NCI-H1105 treated with DMSO at 0.1 percent for 48 hours (cell line): ENCODE measurements at places on chromosomes 3 and 15.
A peak's percentile ranks its signal among the peaks of the same experiment; 100 is the strongest.

- peak; percentile 80 for DNase-seq
Observed at GRCh38 chr3:168030577-168030976, 65.1 kb downstream of the GOLIM4 start.

- DNase-seq = no peak
Observed at GRCh38 chr15:98790270-98790669, 141.9 kb downstream of the IGF1R start.

- no peak for DNase-seq
Observed at GRCh38 chr3:50089609-50089945, 858 bp downstream of the RBM5 start.

GRCh38 chr3:134904776-134905646 is 110.0 kb downstream of the EPHB1 start:
- no peak for DNase-seq

DNA sequence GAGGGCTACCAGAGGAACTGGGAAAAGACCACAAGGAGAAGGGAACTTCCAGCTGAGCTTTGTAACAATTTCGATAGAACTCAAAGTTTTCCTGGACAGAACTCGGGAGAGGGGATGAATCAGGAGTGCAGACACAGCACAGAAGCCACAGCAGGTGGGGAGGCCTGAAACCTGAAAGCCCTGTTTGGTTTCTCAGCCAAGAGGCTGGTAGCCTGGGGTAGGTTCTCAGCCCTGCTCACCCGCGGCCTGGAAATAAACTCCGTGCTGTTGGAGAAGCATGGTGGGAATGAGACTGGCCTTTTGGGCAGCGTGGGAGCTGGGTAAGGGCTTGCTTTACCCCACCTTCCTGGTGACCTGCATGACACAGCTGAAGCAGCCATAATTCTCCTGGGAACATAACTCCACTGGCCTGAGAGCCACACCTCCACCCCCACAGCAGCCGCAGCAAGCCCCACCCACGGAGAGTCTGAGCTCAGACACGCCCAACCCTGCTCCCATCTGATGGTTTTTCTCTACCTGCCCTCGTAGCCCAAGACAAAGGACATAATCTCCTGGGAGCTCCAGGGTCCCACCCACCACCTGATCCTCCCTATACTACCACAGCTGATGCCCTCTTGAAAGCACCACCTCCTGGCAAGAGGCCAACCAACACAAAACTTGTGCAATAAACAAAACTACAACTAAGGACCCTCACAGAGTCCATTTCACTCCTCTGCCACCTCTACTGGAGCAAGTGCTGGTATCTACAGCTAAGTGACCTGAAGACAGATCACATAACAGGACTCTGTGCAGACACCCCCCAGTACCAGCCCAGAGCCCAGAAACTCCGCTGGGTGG is 52.5 kb upstream of the CHRM5 start:
- DNase-seq = peak; percentile 1

- DNase-seq = no peak
Observed at GRCh38 chr3:25870452-25870851, 80.6 kb downstream of the OXSM start.

DNA sequence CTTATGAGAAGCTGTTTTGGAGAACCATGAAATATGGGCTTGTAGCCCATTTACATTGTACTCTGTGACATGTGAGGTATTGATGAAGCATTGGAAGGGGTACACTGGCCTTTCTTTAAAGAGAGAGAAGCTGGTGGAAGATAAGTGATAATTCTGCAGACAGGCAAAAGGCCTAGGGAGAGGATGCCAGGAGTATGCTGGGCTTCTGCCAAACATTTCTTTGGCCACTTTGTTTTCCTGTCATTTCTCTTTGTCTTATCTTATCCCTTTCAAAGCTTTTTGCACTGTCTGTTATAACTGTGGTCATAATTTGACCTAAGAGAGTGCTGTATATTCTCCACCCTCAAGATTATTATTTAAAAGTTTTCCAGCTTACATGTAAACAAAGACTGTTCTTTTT is 109.6 kb upstream of the SEMA6D start:
- DNase-seq = no peak

DNA sequence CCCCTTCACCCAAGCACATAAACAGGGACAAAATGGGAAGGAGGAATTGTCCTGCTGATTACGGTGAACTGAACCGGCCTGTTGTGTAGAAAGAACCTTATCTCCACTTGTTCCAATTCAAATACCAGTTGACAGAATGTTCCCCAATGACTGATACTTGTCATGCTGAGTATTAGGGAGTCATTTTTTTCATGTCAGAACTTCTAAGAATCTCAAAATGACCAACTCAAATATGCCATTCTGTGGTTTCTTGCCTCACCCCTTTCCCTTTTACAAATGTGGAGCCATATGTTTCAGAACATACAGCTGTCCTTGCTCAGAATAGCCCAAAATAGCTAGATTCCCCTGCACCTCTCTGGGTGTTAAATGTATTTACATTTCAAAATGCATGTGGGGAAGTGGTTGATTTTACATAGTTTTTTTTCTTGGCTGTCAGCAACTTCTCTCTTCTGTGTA is 405.9 kb upstream of the TBL1XR1 start:
- DNase-seq = no peak

- no peak for DNase-seq
Observed at GRCh38 chr15:55126111-55126510, 70.6 kb downstream of the RSL24D1 start.

- DNase-seq = no peak
Observed at GRCh38 chr3:42697289-42698051, 5.1 kb downstream of the HHATL start.

GRCh38 chr15:94704421-94704820 is 473.1 kb downstream of the MCTP2 start:
- DNase-seq = no peak

- no peak for DNase-seq
Observed at GRCh38 chr3:179027326-179027900, 44.2 kb downstream of the ZMAT3 start.

DNA sequence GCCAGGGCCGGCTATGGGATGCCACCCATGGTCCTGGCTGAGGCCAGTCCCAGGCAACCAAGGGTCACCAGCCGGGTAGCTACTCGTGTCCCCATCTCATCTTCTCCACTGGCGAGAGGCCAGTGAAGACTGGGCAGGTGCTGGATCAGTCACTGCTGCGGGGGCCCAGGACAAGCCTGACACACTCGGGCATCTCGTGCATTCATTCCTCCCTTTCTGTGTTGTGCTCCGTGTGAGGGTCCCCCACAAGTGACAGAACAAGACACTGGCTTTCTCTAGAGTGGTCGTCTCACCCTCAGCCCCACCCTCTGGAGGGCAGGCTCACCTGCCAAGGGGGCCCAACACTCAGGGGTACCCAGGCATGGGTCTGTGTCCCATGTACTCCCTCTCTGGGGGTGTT is 48.4 kb downstream of the ROPN1B start:
- no peak for DNase-seq

GRCh38 chr3:100941451-100941850 is 51.8 kb downstream of the ABI3BP start:
- DNase-seq = no peak

- no peak for DNase-seq
Observed at GRCh38 chr3:25362118-25362517, 65.9 kb upstream of the RARB start.

GRCh38 chr15:46671336-46671735 is 1036.5 kb downstream of the SQOR start:
- no peak for DNase-seq

GRCh38 chr15:101024073-101024695 is 105.0 kb downstream of the LRRK1 start:
- DNase-seq = no peak

DNA sequence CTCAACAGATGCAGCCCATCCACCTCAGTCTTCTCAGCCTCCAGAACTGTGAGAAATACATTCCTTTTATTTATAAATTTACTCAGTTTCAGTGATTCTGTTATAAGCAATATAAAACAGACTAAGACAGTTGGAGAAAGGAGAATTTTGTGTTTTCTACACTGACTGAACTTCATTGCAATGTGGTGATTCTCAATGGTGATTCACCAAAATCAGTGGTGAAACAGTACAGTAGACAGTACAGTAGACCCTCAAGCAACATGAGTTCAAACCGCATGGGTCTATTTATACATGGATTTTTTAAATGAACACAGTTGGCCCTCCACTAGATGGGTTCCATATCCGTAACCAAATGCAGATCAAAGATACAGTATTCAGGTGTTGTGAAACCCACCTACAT is 403.1 kb upstream of the TGFBR2 start:
- no peak for DNase-seq

- DNase-seq = no peak
Observed at GRCh38 chr3:64890006-64890405, 202.2 kb upstream of the ADAMTS9 start.

DNA sequence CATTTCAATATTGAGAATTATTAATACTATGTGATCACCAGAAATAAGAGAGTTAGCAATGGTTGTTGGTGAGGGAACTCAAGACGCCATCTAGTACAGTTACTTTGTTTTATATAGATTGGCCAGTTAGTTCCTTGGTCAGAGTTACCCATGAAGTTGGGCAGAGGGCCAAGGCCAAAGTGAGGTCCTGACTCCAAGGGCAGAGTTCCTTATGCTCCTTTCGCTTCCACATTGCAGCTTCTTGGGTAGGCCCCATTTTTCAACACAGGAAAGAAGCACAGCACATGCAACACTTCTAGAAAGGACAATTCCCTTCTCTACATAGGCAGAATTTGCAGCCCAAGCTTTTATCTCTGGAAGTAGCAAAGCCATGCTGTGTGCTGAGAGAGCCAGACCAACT is 178.6 kb downstream of the KCNAB1 start:
- DNase-seq = no peak
